CD4-positive, CD25-positive, alpha-beta regulatory T cell (primary cell): ENCODE measurements at places on chromosomes 3 and 15.

DNA sequence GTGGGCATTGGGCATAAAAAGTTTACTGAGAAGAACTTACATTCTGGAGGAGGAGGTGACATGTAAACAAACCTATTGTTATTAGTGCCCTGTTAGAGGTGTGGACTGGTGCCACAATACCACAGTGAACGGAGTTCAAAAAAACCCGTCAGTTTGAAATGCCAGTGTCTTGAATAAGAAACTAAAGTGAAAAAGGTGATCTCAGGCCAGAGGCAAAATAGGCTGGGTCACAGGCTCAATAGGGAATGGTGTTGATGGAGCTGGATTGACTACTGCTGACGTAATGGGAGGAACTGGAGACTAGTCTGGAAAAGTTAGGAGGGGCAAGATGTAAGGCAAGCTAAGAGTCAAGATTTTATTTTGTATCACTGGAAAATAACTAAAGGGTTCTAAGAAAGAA, 1.6 kb upstream of the DCBLD2 start:
- DNase-seq, result no peak
- peaks cover 16% of the 10 kb centered on the region for H3K4me1 ChIP-seq
- H3K27ac ChIP-seq, result no peak overlapping the region
- H3K36me3 ChIP-seq, result no peaks in the 10 kb centered on the region
- no peak overlapping the region for H3K4me3 ChIP-seq

DNA sequence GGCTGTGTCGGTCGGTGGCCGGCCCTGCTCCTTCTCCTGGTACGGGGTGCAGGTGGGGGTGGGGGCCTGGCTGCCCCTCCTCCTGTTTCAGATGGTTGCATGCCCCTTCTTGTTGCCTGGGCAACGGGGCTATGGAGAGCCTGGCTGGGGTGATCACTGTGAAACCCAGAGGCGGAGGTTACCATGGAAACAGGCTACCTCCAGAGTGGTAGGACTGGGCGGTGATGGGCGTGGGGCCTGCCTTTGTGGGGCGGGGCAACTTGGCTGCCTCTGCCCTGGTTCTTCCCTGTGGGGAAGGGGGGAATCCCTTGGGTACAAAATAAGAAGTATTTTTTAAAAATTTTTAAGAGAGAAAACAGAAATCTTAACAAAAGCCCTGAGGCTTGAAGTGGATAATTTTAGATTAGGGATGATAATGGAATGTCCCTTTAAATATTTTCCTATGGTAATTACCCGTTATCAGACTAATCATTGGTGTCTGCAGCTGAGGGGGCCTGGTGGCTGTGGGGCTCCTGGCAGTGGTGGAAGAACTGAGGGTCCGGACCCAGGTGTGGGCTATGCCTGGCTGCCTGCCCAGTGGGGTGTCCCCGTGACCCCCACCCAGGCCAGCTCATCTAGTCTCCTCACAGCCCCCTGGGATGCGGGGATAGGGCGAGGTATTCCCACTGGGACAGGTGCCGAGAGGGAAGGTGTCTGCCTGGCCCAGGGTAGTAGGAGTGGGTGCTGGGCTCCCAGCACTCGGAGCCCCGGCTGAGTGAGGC, 32.5 kb downstream of the PLXNA1 start:
- no peak for DNase-seq
- no peaks in the 10 kb centered on the region for H3K36me3 ChIP-seq
- no peaks in the 10 kb centered on the region for H3K27me3 ChIP-seq

GRCh38 chr3:65819896-65820295, 218.8 kb downstream of the MAGI1 start:
- no peak overlapping the region for H3K27ac ChIP-seq

GRCh38 chr3:133280586-133280985, 119.3 kb upstream of the BFSP2 start:
- peaks cover 10% of the 10 kb centered on the region for H3K27me3 ChIP-seq
- no peak overlapping the region for H3K27ac ChIP-seq
- no peaks in the 10 kb centered on the region for H3K4me1 ChIP-seq
- H3K36me3 ChIP-seq, result no peaks in the 10 kb centered on the region

GRCh38 chr3:30602946-30603345, 3.5 kb upstream of the TGFBR2 start:
- H3K27me3 ChIP-seq, result no peaks in the 10 kb centered on the region
- peak overlapping the region; percentile 10 for H3K27ac ChIP-seq
- peaks cover 20% of the 10 kb centered on the region for H3K4me1 ChIP-seq
- H3K4me3 ChIP-seq, result no peak overlapping the region
- no peak for DNase-seq
- no peaks in the 10 kb centered on the region for H3K36me3 ChIP-seq

- no peaks in the 10 kb centered on the region for H3K36me3 ChIP-seq
- peaks cover under 1% of the 10 kb centered on the region for H3K27me3 ChIP-seq
- H3K4me3 ChIP-seq, result no peak overlapping the region
- no peak overlapping the region for H3K27ac ChIP-seq
Observed at GRCh38 chr3:38562467-38562925, 66.4 kb downstream of the EXOG start.

DNA sequence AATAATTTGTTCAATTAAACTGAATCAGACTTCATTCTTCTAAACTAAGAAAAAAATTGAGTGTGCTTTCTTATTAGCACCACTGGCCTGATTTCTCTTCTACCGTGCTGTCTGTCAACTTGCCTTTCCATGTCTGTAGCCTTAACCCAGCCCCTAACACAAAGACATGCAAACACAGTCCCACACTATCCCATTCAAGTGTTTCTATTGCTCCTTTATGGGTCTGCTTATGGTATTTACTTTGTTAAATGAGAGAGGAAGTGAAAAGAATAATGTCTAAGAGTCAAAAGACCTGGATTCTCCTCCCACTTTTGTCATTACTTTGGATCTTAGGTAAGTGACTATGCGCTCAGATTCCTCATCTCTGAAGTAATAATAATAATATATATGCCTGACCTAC, 55.3 kb downstream of the GTF2E1 start:
- H3K27me3 ChIP-seq, result peaks cover 2% of the 10 kb centered on the region
- H3K36me3 ChIP-seq, result no peaks in the 10 kb centered on the region
- no peak overlapping the region for H3K4me3 ChIP-seq
- no peak for DNase-seq
- no peak overlapping the region for H3K27ac ChIP-seq
- H3K4me1 ChIP-seq, result no peaks in the 10 kb centered on the region

- peak overlapping the region; percentile 68 for H3K4me3 ChIP-seq
- H3K4me1 ChIP-seq, result peaks cover 85% of the 10 kb centered on the region
- DNase-seq, result no peak
- H3K27me3 ChIP-seq, result no peaks in the 10 kb centered on the region
- H3K27ac ChIP-seq, result peak overlapping the region; percentile 92
Observed at GRCh38 chr3:10193692-10194327, 29.1 kb downstream of the IRAK2 start.

DNA sequence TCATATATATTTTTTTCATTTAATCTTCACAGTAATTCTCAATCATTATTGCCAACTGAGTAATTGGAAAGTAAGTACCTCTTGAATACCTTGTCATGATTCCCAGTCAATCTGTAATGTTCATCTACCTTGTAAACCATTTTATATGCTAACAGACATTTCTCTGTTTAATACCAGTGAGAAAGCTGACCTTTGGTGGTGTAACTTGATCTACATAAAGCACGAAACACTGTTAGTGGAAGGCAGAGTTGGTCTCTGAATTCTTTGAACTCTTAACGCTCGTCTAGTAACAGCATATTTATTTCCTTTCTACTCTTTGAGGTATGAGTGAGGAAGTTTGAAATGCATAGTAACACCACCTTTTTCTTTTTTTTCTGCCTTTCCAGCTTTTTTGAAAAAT, 59.5 kb downstream of the SLC25A26 start:
- no peaks in the 10 kb centered on the region for H3K36me3 ChIP-seq
- H3K27me3 ChIP-seq, result no peaks in the 10 kb centered on the region
- peak overlapping the region; percentile 61 for H3K4me3 ChIP-seq
- no peak overlapping the region for H3K27ac ChIP-seq
- no peak for DNase-seq

GRCh38 chr3:120498556-120499346, 48.0 kb upstream of the FSTL1 start:
- no peak overlapping the region for H3K4me3 ChIP-seq
- no peaks in the 10 kb centered on the region for H3K36me3 ChIP-seq
- H3K4me1 ChIP-seq, result no peaks in the 10 kb centered on the region
- H3K27me3 ChIP-seq, result no peaks in the 10 kb centered on the region
- H3K27ac ChIP-seq, result no peak overlapping the region

DNA sequence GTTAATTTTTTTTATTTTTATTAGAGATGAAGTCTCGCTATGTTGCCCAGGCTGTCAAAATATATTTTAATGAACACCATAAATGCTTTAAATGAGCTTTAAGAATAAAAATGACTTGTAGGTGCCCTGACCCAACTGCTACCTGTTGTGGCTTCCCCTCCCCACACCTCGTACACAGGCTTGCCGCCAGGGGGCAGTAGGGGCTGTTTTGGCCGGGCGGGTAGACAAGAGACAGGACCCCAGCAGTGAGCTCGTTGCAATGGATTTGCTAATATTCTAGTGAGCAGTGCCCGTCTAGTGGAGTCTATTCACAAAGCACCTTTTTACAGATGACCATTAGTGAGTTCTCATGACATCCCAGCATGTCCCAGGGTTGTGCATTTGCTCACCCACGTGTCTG, 418.1 kb downstream of the OCA2 start:
- H3K27me3 ChIP-seq, result no peaks in the 10 kb centered on the region
- no peaks in the 10 kb centered on the region for H3K36me3 ChIP-seq
- H3K4me1 ChIP-seq, result no peaks in the 10 kb centered on the region
- H3K27ac ChIP-seq, result no peak overlapping the region
- DNase-seq, result no peak
- H3K4me3 ChIP-seq, result no peak overlapping the region

DNA sequence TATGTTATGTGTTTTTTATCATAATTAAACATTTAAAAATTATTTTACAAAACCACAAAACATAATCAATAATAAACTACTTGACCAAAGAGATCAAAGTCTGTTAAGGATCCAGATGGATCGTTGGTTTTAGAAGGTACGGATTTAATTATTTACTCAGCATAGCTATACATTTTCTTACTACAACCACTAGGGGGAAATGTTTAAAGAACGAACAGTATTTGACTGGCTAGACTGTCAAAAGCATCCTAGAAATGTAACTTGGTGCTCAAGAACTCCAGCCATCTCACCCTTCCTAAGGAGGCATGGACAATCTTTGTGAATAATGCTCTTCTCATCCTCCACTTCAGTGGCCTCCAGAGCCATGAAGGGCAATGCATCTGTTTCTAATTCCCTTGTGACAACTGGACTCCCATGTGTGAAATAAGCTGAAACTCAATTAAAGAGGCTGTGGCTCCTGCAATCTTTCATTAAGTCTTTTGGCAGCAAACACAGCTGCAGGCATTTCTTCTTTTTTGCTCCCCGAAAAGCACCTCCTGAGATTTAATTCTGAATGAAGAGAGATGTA, 94.7 kb upstream of the TUSC7 start:
- no peak overlapping the region for H3K27ac ChIP-seq
- H3K36me3 ChIP-seq, result no peaks in the 10 kb centered on the region
- H3K27me3 ChIP-seq, result no peaks in the 10 kb centered on the region
- H3K4me1 ChIP-seq, result no peaks in the 10 kb centered on the region

- H3K27me3 ChIP-seq, result no peaks in the 10 kb centered on the region
- H3K4me1 ChIP-seq, result no peaks in the 10 kb centered on the region
- no peak for DNase-seq
- no peak overlapping the region for H3K27ac ChIP-seq
- H3K4me3 ChIP-seq, result no peak overlapping the region
- no peaks in the 10 kb centered on the region for H3K36me3 ChIP-seq
Observed at GRCh38 chr3:49462222-49462621, 7.8 kb upstream of the DAG1 start.

DNA sequence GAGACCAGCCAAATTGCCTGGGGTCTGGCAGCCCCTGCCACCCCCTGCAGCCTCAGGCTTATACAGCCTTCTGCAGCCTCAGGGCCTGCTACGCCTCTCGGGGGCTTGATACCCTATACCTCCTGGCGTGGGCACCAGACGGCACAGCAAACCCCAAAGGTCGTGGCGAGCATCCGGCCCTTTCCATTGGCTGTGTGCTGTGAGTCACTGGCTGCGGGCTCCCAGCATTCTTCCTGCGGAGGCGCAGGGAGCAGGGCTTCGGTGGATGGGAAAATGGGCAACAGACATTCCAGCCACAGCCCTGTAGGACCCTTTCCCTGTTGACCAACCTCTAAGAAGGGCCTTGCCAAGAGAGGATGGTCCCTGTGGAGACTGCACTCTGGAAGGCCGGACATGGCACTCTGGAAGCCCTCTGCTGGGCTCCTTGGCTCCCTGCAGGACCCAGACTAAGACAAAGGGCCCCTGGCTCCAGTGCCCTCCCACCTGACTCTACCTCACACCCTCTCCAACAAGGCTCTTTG, 59.6 kb downstream of the ITGA11 start:
- H3K4me3 ChIP-seq, result no peak overlapping the region
- H3K27me3 ChIP-seq, result no peaks in the 10 kb centered on the region
- no peak for DNase-seq
- no peaks in the 10 kb centered on the region for H3K4me1 ChIP-seq
- no peaks in the 10 kb centered on the region for H3K36me3 ChIP-seq
- no peak overlapping the region for H3K27ac ChIP-seq

DNA sequence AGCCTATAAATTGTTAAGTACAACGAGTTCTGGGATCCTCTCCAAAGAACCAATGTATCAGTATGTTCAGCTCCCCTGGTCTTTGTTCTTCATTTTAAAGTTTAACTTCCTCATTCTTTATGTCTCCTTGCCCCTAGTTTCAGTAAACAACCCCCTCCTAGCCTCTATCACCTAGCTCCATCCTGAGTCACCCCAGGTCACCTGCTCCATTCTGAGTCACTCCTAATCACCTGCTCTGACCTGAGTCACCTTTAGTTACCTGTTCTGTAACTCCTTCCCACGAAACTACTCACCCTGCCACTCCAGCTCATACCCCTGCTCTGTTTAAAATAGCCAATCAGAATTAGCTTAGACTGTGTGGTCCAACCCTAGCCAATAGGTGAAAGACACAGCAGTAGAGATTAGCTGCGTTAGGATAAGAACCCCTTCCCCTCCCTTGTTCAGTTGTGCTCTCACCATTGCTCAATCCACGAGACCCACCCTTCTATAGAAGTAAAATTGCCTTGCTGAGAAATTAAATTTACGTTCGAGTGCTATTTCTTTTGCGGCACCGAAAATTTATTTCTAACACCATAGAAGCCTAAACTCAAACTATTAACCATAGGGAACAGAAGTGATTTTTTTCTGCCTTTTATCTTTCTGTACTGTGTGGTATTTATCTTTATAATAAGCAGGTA, 245.0 kb upstream of the ADAMTS9 start:
- H3K4me1 ChIP-seq, result no peaks in the 10 kb centered on the region
- no peak overlapping the region for H3K4me3 ChIP-seq
- no peaks in the 10 kb centered on the region for H3K27me3 ChIP-seq
- no peak overlapping the region for H3K27ac ChIP-seq
- no peaks in the 10 kb centered on the region for H3K36me3 ChIP-seq
- DNase-seq, result no peak

- no peak for DNase-seq
- no peak overlapping the region for H3K4me3 ChIP-seq
- no peaks in the 10 kb centered on the region for H3K27me3 ChIP-seq
- no peak overlapping the region for H3K27ac ChIP-seq
Observed at GRCh38 chr3:52439426-52440248, 5.3 kb downstream of the SEMA3G start.

- no peaks in the 10 kb centered on the region for H3K4me1 ChIP-seq
- peak; percentile 33 for DNase-seq
- peaks cover 45% of the 10 kb centered on the region for H3K36me3 ChIP-seq
- H3K27ac ChIP-seq, result no peak overlapping the region
Observed at GRCh38 chr3:120773932-120774331, 31.4 kb downstream of the GTF2E1 start.

- H3K4me1 ChIP-seq, result no peaks in the 10 kb centered on the region
- no peak overlapping the region for H3K27ac ChIP-seq
- no peaks in the 10 kb centered on the region for H3K27me3 ChIP-seq
- H3K4me3 ChIP-seq, result no peak overlapping the region
- DNase-seq, result no peak
- H3K36me3 ChIP-seq, result no peaks in the 10 kb centered on the region
Observed at GRCh38 chr15:41630616-41631217, 29.5 kb upstream of the MGA start.
